ENCODE measurements at places on chromosomes 1 and 21.

DNA sequence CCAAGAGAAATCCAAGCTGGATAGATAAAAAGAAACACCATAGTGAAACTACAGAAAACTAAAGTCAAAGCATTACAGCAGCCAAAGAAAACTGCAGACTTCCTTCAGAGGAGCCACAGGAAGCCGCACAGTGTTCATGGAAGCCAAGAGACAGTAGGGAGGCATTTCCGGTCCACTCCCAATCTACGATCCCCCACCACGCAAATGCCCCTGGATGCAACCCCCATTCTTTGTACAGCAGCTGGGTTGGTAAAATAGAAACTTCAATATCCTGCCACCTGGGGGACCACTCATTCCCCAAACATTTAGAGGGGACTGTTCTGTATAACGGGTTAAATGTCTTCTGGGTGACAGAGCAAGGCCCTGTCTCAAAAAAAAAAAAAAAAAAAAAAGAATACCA lies 43.9 kb upstream of the TSPEAR start:
- no peak for DNase-seq

DNA sequence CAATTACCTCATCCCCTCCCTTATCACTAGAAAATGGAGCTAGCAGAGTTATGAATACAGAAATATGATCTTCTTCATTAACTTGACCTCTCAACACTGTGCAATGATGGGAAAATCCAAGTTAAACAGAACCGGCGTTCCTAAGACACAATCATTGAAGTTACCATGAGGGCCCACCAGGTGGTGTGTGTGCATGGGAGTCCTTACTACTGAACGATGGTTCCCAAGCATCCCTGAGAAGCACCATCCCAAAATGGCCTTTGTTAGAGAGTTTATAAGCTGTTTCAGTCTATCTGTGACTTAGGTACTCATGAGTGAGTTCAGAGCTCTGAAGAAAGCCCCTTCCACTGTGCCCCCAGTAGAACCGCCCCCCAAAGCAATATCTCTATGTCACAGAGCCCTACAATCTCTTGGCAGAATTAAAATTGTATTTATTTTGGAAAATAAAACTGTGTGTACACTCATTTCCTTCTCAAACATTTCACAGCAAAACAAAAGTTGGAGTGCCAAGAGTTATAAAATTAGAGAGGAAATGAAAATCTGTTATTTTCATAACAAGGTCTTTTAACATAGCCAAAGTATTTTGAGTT lies 56.8 kb downstream of the PLD5 start:
- no peak for DNase-seq

DNA sequence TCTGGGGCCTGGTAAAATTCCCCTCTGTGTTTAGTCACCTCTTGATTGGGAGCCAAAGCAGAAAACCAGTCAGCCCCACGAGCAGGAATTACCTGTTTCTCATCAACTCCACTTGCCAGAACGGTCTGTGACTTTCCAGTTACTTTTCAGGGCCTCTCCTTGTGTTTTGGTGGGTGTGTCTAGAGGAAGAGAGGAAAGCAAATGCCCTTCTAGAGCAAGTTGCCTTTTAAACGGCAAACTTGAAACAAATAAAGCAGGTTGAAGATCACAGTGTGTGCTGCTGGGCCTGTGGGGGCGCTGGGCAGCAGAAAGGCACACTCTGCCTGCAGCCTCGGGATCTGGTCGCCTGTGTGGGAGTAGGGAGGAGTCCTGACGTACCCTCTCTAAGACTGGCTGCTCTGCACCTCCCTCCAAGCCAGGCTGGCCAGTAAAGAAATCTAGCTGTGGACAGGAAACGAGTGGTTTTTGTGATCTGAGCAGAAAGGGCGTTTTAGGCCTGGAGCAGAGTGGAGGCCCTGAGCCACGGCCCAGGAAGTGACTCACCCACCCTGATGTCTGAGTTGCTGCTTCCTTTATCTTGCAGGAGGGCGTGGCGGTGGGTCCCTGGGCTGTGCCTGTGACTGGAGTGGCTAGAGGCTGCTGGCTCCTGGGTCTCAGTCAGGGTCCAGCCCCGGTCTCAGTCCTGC lies 11.1 kb upstream of the S100A11 start:
- DNase-seq, result peak; percentile 100

- DNase-seq, result no peak
Measured at GRCh38 chr1:240194120-240194519, 102.4 kb downstream of the FMN2 start.

- DNase-seq, result no peak
Measured at GRCh38 chr1:183090391-183091006, 67.3 kb downstream of the LAMC1 start.

DNA sequence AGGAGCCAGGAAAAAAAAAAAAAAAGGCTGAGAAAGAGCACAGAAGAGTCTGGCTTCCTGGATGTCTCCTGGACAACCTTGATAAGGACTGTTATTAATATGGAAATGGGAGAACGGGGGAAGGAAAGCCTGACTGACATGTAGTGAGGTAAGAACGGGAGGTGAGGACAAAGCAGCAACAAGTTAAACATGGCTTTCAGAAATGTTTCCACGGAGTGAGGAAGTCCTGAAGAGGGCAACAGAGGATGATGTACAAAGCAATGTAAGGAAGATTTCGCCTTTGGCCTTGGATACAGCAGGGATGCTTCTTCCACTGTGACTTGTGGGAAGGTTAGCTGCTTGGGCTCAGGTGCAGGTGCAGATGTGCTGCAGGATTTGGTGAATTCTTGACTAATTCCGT lies 11.9 kb upstream of the NIBAN1 start:
- DNase-seq, result no peak

- DNase-seq, result no peak
Measured at GRCh38 chr21:44512496-44513388, 27.3 kb downstream of the KRTAP10-1 start.

DNA sequence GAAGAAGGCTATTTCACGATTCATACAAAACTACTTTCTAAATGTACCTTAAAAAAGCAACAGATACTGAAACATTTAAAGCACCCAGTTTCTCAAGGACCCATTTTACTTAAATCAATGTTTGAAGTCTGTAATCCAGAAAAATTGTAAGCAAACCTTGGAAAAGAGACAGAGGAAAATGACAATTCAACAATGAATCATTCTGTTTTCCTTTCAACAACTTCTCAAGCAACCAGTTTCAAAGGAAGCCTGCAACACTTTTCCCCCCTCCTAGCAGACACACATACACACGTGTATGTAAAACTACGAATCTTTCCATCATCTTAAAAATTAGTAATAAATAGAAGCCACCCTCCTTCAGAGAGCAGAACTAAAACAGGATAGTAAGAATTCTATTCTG lies 1.2 kb downstream of the RERE start:
- DNase-seq, result no peak

- DNase-seq, result peak; percentile 63
Measured at GRCh38 chr21:35838987-35839763, 221.2 kb downstream of the SETD4 start.

DNA sequence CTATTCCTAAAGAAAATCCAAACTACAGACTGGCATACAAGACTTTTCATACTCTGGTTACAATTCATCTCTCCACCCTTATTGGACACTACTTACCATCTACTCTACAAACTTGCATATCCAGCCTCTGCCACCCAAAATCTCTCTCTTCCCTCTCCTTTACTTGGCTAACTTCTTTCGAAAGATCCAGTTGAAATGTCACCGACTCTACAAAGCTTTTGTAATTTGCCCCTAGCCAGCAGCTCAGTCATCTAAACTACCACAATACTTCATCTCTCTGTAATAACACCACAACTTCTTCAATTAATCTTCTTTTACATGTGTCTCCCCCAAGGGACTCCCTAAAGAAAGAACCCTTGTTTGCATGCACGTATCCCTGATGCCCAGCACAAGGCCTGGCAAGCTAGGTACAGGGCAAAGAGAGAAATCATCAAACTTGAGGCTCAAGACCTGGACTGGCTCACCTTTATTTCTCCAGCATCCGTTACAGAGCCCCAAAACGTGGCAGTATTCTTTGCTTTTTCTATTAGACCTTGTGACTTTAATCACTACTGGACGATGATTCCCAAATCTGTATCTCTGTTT lies 2.7 kb downstream of the ZBTB21 start:
- peak; percentile 44 for DNase-seq

- no peak for DNase-seq
Measured at GRCh38 chr1:196306421-196306820, 301.8 kb downstream of the KCNT2 start.

DNA sequence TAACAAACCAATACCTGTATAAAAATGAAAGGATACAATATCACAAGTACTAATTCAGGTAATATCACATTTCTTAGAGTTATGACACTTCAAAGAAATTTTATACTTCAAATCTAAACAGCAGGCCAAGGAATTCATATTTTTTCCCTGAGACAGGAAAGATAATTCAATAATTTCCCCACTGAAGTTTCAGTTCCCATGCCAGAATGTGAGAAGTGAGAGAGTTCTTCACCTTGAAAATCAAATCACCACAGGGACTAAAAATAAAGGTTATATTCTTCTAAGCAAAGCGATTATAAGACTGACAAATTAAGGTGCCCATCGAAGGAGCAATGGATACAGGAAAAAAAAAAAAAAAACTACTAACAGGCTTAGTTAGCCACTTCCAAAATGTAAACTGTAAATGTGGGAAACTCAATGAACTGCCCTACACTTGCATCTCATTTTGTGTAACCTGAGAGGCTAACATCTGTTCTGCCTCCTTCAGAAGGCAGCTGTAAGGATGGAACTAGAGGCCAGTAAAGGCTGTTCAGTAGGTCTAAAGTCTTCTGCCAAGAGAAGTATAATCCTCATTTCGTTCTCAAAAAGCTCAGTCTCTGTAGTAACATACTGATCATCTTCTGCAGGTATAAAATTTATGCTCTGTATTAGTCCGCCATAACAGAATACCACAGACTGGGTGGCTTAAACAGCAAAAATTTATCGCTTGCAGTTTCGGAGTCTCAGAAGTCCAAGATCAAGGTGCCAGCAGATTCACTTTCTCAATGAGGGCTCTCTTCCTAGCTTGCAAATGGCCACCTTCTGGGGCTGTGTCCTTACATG lies 127.8 kb downstream of the RERE start:
- no peak for DNase-seq

GRCh38 chr1:203186446-203187303 lies at the start of gene CHI3L1:
Gene CHI3L1 (minus strand): TSS chr1:203186704. CDS start chr1:203186623, 81 bp downstream.
- DNase-seq, result peak; percentile 97

DNA sequence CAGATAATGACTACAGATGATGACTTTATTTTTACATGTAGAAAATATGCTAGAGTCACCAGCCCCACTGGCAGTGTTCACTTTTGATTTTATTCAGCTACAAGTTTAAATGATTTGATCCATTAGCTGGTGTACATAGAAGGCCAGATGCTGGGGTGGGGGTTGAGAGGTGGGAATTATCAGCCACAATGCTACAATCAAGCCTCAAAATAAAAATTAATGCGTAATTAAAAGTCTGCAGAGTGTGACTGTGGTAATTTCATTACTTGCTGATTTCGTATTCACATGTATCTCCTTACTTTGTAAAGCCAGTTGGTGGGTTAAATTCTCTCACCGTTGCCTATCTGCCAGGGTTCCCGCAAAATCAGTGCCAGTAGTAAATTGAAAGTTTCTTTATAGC lies 109.3 kb downstream of the GALNT2 start:
- no peak for DNase-seq

GRCh38 chr21:25571726-25572121 lies 35.6 kb downstream of the MRPL39 start:
- no peak for DNase-seq

DNA sequence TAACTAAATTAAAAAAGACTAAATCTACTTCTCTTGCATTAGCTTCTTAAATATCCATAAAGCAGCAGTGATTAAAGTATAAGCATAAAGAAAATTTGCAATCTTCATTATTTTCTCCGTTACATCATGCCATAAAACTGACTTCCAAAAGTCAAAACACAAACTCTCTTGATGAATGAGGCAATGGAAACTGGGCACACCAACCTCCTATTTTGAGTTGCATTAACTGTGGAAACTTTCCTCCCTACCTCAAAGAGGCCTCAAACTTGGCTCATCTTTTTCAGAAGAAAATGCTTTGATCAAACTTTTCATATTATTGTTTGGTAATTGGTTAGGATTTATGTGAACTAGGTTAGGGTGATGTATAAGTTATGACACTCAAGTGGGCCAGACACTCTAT lies 4.1 kb upstream of the BTG3 start:
- DNase-seq, result no peak

GRCh38 chr1:173117108-173117633 lies 66.4 kb upstream of the TNFSF18 start:
- peak; percentile 63 for DNase-seq

DNA sequence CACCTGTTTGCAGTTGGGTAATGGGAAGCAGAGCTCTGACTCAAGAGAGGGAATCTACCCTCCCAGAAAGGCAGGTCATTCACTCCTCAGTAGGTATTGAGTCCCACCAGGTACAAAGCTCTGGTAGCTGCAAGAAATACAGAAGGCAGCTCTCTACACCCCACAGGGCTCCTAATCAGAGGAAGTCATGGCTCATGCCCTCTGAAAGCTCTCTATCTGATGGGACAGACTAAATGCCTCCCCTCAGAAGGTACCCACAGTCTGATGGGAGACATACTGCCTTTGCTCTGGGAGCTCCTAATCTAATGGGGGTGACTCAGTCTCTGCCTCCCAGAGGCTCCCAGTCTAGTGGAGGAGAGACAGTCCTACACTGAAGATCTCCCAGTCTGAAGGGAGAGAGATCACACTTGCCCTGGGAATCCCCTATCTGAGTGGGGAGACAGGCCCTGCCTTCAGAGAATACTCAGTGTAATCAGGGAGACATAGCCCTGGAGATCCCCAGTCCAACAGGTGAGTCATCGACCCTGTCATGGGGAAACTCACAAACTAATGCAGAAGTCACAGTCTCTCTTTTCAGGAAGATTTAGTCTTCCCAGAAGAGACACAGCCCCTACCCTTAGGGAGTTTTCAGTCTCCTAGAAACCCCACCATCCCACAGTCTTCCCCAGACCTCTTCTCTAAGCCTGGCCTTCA lies 23.7 kb downstream of the CAMK1G start:
- peak; percentile 58 for DNase-seq

DNA sequence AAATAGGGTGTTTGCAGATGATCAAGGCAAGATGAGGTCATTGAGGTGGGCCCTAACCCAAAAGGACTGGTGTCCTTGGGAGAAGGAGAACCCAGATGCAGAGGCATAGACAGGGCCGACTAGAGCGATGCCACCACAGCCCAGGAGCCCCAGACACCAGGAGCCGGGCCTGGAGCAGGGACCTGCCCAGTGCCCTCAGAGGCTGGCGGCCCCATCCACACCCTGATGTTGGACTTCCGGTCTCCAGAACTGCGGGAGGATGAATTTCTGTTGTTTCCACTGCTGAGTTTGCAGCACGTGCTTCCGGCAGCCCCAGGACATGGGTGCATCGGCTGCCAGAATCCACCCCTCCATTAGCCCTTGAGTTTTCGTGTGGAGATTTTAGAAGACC lies 7.2 kb upstream of the ACTRT2 start:
- no peak for DNase-seq

- no peak for DNase-seq
Measured at GRCh38 chr1:112322018-112322417, 74.0 kb upstream of the CTTNBP2NL start.

DNA sequence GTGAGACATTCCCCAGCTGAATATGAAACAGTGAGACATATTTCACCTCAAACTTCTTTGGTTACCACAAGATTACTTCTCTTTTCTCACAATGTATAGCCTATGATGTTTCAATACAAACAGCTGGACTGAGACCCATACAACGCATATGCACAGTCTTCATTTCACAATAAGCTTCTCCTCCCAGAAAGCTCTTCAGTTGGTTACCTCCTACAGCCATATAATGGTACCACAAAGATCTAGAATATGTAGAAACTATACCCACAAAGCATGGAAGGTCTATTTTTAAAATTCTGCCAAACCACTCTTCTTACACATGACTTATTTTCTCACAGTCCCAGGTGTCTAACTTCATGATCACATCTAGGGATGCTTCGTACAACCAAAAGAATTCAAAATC lies 70.8 kb downstream of the JAK1 start:
- DNase-seq, result peak; percentile 60

- peak; percentile 83 for DNase-seq
Measured at GRCh38 chr1:161071886-161072371, 2.2 kb upstream of the ARHGAP30 start.
